ENCODE measurements at places on chromosomes 13 and 19.
A peak's percentile ranks its signal among the peaks of the same experiment; 100 is the strongest.

DNA sequence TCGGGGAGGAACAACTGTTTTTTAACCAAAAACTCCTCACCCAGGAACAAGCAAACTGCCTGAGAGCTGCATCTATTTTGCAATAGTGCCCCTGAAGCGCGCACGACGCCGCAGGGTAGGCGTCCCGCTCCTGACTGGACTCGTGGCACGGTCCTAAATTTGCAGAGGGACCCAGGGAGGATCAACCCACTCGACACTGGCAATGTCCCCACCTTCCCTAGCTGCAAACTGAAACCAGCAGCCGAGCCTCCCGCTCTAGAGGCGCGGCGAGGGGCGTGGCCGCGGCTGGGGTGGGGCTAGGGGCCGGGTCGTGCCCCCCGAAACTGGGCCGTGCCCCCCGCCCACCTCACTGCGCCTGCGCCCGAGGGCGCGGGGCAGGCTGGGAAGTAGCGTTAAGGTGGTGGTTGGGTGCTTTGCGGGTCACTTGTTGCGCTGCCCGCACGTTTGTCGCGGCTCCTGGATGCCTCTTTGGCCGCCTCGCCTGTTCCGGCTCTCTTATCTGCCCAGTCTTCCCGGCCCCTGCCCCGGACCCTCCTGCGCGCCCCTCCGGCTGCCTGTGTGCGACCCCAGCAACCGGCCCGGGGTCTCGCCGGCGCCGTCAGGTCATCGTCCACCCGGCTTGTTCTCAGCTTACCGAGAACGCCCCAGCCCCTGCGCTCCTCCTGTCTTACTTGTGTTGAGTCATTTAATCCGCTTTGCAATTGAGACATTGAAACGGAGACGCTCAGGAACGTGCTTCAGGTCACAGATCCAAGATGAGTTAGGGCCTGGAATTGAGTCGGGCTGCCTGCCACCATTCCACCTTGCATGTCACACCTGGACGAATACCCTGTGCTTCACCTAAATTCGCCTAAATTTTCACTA, 37.9 kb upstream of the LSM14A start:
- DNase-seq, result peak; percentile 90

DNA sequence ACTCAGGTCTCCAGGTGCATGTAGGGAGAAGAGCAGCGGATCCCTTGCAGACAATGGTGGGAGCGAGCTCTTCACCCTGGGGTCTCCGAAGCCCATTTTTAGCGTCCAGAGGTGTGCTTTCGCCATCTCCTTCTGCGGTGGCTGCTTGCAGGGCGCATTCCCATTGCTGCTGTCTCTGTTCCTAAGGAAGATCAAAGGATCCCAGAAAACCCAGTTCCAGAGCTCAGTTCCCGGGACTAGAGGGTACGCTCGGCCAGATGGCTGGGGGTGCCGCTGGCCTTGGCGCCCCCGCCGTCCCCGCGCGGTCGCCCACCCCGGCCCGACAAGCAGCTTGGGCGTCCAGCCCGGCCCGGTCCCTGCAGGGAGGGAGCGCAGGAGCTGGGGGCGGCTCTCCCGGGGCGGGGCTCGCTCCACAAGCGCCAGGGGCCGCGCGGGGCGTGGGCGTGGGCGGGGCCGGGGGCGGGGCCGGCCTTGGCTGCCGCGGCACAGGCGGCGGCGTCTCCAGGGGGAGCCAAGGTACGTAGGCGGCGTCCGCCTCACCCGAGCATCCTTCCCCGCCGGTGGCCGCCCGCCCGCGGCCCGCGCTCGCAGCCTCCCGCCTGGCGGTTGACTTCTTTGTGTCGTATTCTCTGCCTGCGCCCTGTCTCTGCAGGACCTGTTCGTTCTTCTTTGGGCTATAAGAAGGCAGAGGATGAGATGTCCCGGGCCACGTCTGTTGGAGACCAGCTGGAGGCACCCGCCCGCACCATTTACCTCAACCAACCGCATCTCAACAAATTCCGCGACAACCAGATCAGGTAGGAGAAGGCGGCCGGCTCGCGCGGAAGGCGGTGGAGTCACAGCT, 96.8 kb downstream of the ATP8A2 start:
- DNase-seq, result peak; percentile 3

GRCh38 chr19:53537521-53538377, at the start of gene ZNF331:
Gene ZNF331 (plus strand): TSS chr19:53538145. CDS start chr19:53569377, 31,232 bp downstream.
- peak; percentile 73 for DNase-seq

GRCh38 chr13:102251817-102252216, 150.0 kb downstream of the FGF14 start:
- DNase-seq, result no peak

GRCh38 chr13:45333251-45333976, 7.6 kb downstream of the TPT1 start:
- no peak for DNase-seq

GRCh38 chr19:48452289-48453190, 2.8 kb upstream of the KCNJ14 start:
- no peak for DNase-seq

DNA sequence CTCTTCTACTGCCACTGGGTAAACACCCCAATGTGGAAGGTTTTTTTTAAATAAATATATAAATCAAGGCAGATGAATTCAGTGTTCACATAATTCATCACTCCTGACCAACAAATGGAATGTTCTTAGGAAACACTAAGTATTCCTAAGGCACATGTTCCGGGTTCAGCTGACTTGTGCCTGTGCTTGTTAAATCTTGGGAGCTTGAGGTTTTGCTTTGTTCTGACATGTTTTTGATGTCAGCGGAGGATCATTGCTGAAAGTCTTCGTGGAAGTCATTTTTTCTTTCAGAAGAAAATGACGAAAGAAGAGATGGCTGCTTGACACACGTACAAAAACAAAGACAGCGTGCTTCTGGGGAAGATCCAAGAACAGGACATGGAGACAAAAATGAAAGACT, 185.8 kb downstream of the MZT1 start:
- DNase-seq, result no peak

GRCh38 chr19:15935167-15935702, 906 bp upstream of the CYP4F11 start:
- no peak for DNase-seq

- no peak for DNase-seq
Observed at GRCh38 chr13:51206584-51206983, 15.6 kb upstream of the FAM124A start.

DNA sequence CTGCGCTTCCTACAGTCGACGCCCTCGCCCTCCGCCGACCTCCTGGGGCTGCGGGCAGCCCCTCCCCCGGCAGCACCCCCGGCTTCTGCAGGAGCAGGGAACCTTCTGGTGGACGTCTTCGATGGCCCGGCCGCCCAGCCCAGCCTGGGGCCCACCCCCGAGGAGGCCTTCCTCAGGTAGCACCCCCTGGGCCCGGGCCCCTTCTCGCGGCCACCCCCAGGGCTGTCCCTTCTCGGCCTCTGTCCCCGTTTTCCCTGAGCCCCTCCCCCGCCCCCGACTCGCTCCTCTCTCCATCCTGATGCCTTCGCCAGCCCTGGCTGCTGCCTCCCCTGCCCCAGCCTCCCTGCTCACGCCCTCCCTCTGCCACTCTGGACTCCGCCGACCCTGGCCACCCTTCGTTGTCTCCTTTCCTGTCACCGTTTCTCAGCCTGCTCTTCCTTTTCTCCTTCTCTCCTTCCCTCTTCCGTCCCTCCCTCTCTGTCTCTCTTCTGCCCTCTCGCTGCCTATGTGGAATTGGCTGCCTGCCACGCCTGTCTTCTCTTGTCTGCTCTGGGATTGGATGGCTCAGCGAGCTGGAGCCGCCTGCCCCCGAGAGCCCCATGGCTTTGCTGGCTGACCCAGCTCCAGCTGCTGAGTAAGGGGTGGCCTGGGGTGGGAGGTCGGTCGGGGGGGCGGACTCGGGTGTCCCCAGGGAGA, 11.0 kb downstream of the FUZ start:
- DNase-seq, result no peak

GRCh38 chr19:29662604-29663404, 2.5 kb upstream of the PLEKHF1 start:
- no peak for DNase-seq

GRCh38 chr19:29085630-29086029, 127.3 kb downstream of the UQCRFS1 start:
- DNase-seq, result no peak

DNA sequence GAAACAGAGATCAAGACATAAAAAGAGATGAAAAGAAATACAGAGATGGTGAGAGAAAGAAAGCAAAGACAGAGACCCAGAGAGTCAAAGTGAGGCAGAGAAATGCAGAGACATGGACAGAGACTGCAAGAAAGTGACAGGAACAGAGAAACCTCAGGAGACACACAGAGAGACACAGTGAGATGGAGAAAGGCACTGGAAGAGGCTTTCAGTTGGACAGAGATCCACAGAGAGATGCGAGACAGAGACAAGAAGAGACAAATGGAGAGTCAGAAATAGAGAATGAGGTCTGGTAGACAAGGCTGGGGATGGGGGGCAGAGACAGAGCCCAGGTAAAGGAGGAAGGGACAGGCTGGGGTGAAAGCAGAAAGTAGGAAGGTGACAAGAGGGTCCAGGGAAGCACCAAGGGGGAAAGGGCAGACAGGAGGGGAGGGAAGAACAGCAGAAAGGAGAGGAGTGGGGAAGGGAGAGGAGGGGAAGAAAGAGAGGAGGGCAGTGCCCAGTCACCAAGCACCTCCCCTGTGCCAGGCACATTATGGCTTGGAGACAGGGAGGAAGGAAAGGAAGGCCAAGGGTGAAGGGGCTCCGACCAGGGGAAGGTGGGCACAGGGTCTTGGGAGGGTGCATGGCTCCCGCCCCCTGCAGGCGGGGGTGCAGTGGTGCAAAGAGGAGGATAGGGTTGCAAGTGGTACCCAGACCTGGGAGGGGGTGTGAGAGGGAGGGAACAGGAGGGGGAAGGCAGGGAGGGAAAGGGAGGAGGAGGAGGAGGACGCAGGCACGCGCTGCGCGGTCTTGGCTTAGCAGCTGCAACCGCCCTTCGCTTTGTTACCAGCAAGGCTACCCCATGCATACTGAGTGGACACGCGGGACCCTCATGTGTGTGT, 38.4 kb downstream of the DEDD2 start:
- DNase-seq, result no peak

- no peak for DNase-seq
Observed at GRCh38 chr19:17627921-17628320, 60.2 kb downstream of the UNC13A start.

GRCh38 chr19:46076951-46077814, 36.4 kb upstream of the IGFL4 start:
- peak; percentile 41 for DNase-seq

DNA sequence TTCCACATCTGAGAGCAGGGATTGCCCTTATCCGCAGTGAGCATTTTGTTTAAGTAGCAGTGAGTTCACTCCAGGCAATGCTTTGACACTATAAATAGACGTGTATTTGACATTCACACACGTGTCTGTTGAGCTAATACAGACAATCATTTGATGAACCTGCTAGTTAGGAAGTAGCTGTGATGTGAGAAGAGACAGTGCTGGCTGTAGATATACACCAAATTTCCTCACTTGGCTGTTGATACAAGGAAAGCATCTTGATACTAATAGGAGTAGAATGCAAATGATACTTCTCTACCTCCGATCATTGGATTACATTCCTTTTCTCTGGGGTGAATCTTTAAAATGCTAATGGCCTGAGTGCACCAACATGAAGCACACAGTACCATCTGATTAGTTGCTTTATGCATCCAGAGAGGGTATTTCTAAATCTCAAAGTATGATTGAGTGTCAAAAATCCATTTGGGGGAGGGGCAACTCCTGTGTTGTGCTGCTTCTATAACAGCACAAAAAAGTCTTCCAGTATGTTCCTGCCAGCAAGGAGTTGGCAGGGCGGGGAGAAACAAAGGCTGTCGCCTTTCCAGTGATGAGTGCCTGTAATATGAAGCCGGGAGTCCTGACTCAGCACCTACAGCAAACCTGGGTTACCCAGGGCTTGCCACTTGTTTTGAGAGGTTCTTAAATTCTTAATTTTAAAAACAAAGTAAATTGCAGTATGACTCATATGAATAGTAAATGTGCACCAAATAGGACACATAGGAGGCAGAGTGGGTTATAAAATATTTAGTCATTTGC, 7.0 kb downstream of the CUL4A start:
- DNase-seq, result no peak

DNA sequence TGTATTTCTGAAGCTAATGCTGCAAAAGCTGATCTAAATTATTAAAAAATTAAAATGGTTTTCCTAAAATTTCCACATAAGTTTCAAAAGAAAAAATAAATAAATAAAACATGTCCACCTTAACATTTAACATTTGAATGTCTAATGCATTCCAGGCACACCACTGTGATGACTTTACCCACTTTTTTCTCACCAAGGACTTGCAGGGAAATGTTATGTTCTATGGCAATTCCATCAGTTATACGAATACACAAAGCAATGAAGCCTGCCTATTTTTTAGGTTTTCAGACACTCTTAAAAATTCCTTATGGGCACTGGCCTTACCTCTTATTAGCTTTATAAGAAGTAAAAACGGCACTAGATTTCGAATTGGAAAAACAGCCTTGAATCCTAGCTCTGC, 10.2 kb downstream of the TSC22D1 start:
- no peak for DNase-seq

DNA sequence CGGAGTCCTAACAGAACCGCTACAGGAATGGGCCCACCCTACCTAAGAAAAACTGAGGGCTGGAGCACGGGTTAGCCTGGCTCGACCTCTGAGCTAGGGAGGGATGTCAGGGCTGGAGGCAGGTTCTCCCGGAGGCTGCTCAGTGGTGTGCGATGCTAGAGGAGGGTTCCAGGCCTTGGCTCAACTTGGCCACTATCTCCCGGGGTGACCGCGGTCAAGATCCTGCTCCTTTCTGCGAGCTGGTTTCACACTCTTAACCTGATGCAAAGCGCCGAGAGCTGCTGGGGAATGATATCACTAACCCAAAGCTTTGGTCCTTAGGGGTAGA, 301 bp downstream of the POP4 start:
- DNase-seq, result no peak

- no peak for DNase-seq
Observed at GRCh38 chr13:35343417-35343816, 133.1 kb downstream of the MAB21L1 start.

DNA sequence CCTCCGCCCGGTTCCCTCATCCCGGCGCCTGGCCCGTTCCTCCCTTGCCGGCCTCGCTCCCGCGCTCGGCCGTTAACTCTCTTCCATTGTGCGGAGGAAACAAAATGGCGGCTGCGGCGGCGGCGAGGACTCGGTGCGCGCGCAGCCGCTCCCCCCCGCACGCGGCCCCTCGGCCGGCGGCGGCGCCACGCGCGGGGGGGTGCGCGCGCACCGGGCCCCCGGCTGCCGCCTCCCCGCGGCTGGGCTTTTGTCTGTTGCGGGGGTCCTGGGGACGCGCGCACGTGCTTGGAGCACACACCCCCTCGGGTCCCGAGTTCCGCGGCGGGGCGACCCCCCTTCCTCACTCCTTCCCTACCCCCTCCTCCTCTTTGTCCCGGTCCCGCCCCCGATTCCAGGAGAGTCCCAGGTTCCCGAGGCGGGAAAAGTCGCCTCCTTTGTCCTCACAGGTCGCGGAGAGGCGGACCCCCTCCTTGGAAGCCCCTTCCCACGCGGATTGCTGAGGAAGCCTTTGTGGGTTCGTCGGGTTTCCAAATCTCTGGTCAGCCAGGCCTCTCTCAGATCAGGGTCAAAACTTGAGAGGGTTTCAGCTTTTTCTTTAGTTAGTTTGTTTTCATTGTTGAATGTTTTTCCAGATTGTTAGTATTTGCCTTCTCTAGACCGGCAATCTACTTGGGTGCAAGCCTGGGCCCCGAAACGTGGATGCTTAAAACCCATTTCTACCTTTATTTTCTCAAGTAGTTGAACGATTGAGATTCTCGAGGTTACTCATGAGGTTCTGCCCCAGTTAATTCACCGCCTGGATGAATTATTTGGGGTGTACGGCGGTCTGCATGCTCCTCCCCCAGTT, 687 bp downstream of the ILF3 start:
- peak; percentile 63 for DNase-seq

GRCh38 chr13:49418206-49418605, 25.7 kb downstream of the CAB39L start:
- DNase-seq, result no peak

- DNase-seq, result no peak
Observed at GRCh38 chr13:23654111-23655110, 84.2 kb downstream of the TNFRSF19 start.

Data from stimulated activated CD4-positive, alpha-beta T cell treated with anti-CD3 and anti-CD28 coated beads, Interleukin-2, amount 100 ng/mL, for 48 hours (primary cell).